ENCODE measurements at places on chromosomes 7 and 10. TPM values are rescaled to one million over a fixed set of nuclear protein-coding genes. Genes with fewer than 3 reads are reported as not detected.

Gene SLC16A9
- 4.8 TPM for total RNA-seq

Gene LIPN
- total RNA-seq, result not detected

Gene NPY
- not detected for total RNA-seq

Gene BAMBI
- 0.13 TPM for total RNA-seq

Gene HOXA4
- total RNA-seq, result not detected

Gene AKR1C4
- total RNA-seq, result not detected

Gene LRRC17
- not detected for total RNA-seq

Gene UBN2
- total RNA-seq, result 5.3 TPM

Gene MSANTD7
- total RNA-seq, result 20.6 TPM
